ENCODE measurements at places on chromosomes 5 and 9.
A peak's percentile ranks its signal among the peaks of the same experiment; 100 is the strongest.

GRCh38 chr5:136205061-136205702, 12.2 kb upstream of the SMIM32 start:
- DNase-seq, result no peak

GRCh38 chr5:14617441-14617840, 35.8 kb downstream of the OTULINL start:
- no peak for DNase-seq

GRCh38 chr5:178765753-178766300, 35.4 kb upstream of the ZNF354A start:
- DNase-seq, result no peak

DNA sequence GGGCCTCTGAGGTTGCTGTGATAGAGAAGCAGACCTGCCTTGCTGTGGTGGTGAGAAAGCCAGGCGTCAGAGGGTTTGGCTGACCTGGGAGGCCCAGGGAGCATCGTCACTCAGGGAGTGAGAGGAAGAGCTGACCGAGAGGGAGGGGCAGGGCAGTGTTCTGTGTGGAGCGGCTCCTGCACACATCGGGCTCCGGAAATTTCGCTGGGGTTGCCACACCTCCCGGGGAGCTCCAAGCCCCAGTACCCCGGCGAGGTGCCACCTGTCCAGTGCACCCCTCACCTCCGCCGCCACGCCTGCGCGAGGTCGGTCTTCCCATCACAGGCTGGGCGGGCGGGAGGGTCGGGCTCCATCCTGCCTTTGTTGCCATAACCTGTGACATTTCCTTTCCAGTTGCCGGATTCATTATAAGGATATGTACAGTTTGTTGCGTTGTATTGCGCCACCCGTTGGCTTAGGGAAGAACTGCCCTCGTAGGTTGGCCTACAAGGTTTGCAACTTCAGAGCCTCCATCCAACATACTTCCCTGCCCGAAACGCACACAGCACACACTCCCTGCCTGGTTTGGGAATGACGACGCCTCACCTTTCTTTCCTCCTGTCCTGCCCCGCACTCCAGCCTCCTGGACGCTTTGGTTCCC, 223.2 kb downstream of the CACNA1B start:
- DNase-seq, result no peak

DNA sequence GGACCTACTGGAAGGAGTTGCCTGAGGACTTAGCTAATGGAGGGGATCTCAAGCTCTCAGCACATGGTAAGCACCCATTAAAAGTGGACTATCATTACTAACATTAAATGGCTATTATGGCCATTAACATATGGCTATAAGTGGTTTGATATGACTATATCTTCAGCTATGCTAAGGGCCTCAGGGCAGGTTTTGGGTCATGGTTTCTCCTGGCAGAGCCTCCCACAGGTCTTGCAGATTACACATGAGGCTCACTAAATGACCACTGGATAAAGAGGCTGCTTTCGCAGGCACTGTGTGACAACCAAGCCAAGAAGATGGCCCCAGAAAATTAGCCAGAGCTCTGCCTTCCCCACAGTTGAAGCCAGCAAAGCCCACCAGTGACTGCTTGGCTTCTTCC, 15.4 kb downstream of the CCNJL start:
- DNase-seq, result no peak

- DNase-seq, result no peak
These were observed 238.9 kb downstream of the HSPA4 start for GRCh38 chr5:133290669-133291240.

GRCh38 chr5:89097103-89097502, 214.1 kb upstream of the MEF2C start:
- DNase-seq, result no peak

- peak; percentile 67 for DNase-seq
These were observed 3.0 kb upstream of the CCNG1 start for GRCh38 chr5:163434401-163434866.

DNA sequence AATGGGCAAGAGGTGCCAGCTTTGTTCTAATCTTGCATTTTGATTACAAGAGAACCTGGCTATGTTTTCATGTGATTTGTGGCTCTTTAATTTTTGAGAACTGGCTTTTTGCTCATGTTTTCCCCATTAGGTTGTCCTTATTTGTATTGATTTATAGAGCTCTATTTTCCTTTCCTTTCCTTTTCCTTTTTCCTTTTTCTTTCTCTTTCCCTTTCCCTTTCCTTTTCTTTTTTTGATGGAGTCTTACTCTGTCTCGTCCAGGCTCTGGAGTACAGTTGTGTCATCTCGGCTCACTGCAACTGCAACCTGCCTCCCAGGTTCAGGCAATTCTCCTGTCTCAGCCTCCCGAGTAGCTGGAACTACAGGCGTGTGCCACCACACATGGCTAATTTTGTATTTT, 55.5 kb downstream of the GPBP1 start:
- no peak for DNase-seq

DNA sequence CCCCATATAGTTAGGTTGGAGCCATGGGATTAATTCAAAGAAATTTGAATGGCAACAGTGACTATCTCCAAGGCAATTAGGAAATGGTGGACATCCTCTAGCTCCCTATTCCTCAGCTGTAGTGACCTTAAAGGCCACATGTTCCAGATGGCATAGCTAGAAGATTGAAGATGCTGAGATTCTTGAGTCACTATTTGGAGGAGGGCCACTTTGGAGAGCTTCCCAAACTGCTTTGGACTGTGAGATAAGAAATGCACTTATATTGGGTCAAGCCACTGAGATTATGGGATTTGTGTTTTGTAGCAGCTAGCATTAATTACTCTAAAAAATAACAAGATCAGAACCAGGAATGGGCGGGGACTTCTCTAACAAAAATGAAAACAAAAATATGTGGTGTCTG, 636.2 kb upstream of the CCNG1 start:
- DNase-seq, result peak; percentile 23

DNA sequence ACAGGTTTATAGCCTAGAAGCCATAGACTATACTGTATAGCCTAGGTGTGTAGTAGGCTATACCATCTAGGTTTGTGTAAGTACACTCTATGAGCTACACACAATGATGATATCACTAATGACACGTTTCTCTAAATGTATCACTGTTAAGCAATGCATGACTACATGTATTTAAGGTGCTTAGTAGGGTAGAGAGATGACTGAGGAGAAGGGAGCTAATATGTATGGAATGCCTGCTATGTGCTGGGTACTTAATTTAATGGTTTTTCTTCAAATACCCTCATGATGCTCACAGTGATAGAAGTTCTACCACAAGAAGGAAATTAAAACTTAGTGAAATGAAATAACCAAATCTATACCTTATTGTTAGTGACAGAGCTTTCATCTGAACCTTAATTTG, 1785.5 kb downstream of the EFNA5 start:
- DNase-seq, result no peak

- DNase-seq, result peak; percentile 56
These were observed 251.6 kb upstream of the HAPLN1 start for GRCh38 chr5:83972236-83972635.

GRCh38 chr9:133971981-133972941, 19.9 kb downstream of the VAV2 start:
- DNase-seq, result peak; percentile 70

DNA sequence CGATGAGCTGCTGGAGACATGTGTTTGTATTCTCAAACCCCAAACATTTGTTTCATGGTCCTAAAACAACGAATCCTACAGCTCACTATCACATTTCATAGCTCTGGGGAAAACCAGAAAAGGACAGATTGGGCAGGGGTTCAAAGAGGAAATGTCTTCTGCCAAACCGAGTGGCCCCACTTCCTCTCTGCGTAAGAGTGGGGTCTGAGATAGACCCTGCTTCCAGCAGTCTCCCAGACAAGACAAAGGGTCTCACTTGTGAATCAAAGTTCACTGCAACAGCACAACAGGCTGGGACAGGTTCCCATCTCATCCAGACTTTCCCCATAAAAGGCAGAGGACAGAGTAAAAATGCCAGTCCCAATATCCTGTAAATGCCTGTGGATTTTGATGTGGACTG, 276.2 kb upstream of the SLC24A2 start:
- DNase-seq, result no peak

DNA sequence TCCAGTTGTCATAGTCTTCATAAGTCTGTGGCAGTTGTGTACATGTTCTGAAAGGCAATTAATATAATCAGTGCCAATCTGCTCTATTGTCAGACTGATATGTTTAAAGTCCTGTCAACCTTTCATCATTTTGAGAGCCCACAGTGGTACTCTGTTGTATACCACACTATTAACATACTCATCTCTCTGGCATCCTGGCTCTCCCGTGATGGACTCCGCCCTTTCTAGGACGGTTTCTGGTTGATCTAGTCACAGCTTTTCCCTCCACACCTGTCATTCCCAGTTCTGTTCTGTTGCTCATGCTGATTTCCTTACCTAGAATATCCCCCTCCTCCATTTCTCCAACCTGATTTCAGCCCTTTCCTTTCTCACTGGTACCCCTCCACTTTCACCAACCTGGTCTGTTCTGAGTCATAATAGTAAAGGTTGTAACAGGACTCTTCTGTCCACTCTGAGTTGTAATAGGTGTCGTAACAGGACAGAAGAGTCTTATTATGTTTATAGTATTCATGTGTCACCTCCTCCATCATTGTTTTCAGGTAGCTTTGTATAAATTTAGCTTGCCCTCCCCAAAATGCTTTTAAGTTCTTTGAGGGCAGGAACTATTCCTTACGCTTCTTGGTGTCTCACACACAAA, 4.1 kb downstream of the PTCD2 start:
- DNase-seq, result peak; percentile 80

GRCh38 chr5:168086746-168087145, 204.7 kb upstream of the WWC1 start:
- DNase-seq, result no peak

GRCh38 chr5:57779383-57780223, 297.0 kb upstream of the ACTBL2 start:
- DNase-seq, result peak; percentile 78

- no peak for DNase-seq
These were observed 163.1 kb downstream of the PBX3 start for GRCh38 chr9:125910286-125910685.

GRCh38 chr9:116383133-116383532, 229.5 kb downstream of the PAPPA start:
- no peak for DNase-seq

- DNase-seq, result no peak
These were observed 31.3 kb downstream of the ISOC1 start for GRCh38 chr5:129125819-129126218.

GRCh38 chr9:132789719-132790118, 88.4 kb downstream of the AK8 start:
- no peak for DNase-seq

GRCh38 chr9:98600631-98601030, 108.1 kb downstream of the GABBR2 start:
- DNase-seq, result no peak

GRCh38 chr9:99366183-99366582, 144.1 kb downstream of the SEC61B start:
- DNase-seq, result no peak

DNA sequence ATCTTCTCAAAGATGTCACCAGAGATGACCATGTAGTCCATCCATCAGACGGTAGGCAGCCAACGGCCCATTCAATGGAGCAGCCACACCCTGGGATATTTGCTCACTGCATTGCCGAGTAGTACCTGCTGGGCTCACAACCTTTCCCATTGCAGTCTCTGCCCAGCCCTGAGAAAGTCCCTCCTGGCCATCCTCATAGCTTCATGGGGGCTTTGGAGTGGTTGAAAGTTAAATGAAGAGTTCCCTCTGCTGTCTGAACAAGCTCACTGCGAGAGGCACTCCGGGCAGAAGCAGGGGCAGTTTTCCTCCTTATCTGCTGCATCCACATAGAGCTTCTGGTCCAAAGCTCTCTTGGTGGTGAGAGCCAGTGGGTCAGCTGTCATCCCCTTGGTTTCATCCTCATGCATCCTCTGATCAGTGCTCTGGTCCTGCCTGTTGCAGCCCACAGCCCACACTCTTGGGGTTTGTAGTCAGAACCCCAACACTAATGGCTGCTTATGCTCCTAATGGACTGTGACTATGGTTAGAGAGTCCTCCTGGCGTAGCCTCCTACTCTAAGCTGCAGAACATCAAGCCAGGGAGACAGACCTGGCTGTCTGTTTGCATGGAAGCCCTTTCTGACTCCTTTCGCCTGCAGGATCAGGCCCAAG, 23.3 kb downstream of the TNFSF8 start:
- DNase-seq, result peak; percentile 65

- DNase-seq, result no peak
These were observed 1.3 kb upstream of the ISL1 start for GRCh38 chr5:51381761-51382474.

- DNase-seq, result no peak
These were observed 8.6 kb upstream of the SV2C start for GRCh38 chr5:76074487-76075065.

DNA sequence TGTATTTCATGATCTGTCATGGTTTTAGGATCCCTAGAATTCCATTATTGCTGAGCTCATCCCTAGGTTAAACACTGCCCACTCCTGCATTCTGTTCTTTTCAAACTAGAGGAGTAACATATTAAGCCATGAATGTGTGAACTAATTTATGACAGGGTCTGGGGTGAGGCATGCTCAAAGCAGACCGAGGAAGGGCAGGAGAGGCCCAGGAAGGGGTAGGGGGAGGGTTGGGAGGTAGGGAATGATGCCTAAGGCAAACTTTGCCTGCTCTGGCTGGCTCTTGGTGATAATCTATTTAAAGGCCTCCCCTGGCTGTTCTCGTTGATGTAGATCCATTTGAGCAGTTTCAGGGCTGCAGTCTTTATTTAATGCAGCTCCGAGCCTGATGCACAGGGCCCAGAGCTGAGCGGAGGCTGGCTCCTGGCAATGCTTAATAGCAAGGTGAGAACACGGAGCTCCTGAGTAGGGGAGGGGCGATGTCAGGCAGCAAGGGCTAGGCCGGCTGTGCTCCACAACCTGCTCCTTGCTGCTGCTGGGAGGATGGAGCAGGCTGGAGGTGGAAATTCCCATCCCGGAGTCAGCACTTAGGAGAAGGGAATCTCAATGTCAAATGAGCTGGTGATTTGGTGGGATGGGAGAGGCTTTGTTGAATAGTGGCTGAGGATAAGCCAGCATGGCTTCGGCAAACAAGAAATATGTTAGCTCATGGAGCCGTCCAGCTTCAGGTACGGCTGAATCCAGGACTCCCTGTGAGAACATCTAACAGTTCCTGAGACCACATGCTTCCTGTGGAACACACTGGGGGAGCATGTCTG, 73.2 kb upstream of the UNC5A start:
- DNase-seq, result no peak

GRCh38 chr9:27586304-27586703, 13.0 kb upstream of the C9orf72 start:
- no peak for DNase-seq

- DNase-seq, result no peak
These were observed 43.9 kb upstream of the ASS1 start for GRCh38 chr9:130400870-130401269.

DNA sequence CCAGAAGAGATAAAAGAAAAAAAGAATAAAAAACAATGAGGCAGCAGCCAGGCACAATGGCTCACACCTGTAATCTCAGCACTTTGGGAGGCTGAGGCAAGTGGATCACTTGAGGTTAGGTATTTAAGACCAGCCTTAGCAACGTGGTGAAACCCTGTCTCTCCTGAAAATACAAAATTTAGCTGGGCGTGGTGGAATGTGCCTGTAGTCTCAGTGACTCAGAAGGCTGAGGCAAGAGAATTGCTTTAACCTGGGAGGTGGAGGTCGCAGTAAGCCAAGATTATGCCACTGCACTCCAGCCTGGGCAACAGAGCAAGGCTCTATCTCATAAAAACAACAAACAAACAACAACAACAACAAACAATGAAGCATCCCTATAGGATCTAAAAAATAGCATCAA, 121.5 kb downstream of the HMHB1 start:
- DNase-seq, result no peak

GRCh38 chr9:112002847-112003457, 106.3 kb downstream of the UGCG start:
- no peak for DNase-seq

Measured in A172 (cell line).